ENCODE measurements at places on chromosomes 5 and 9.

DNA sequence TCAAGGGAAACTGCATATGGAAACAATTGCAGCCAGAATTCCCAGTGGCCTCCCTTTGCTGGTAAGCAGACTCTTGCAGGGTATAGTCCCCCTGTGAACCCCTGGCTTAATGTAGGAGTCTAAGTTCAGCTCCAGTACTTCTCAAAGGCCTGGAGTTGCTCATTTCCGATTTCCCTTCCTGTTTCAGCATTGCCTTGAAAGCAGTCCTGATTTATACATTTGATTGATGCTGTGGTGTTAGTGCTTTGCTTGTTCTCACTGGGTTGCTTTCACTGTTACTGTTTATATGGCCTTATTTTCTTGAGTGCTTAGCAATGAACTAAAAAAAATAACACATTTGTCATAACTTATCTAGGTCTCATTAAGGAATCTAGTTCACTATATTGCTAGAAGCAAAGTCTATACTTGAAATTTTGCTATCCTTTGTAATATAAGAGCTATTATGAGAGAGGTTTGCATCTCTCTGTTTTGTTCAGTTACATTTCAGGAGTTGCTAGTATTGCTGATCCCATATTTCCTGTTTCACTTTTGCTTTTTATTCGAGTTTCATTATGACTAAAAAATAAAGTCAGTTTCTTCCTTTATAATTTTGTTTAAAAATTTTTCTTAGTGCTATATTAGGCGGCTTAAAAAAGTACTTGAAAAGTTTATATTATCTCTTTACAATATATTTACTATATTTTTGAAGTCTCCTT lies 122.4 kb upstream of the NMUR2 start:
- no peak for DNase-seq

GRCh38 chr9:126700296-126700695 lies 86.6 kb downstream of the LMX1B start:
- no peak for DNase-seq

GRCh38 chr9:79639354-79639753 lies 67.6 kb downstream of the TLE4 start:
- DNase-seq, result no peak

- no peak for DNase-seq
Measured at GRCh38 chr9:14485366-14485765, 171.4 kb upstream of the NFIB start.

- no peak for DNase-seq
Measured at GRCh38 chr5:41408676-41409443, 101.5 kb downstream of the PLCXD3 start.

- DNase-seq, result no peak
Measured at GRCh38 chr5:1220351-1220750, 4.8 kb upstream of the SLC6A18 start.

- peak; percentile 24 for DNase-seq
Measured at GRCh38 chr9:134025606-134026541, 593 bp downstream of the BRD3OS start.

GRCh38 chr9:38638881-38639576 lies 18.6 kb upstream of the ANKRD18A start:
- no peak for DNase-seq

DNA sequence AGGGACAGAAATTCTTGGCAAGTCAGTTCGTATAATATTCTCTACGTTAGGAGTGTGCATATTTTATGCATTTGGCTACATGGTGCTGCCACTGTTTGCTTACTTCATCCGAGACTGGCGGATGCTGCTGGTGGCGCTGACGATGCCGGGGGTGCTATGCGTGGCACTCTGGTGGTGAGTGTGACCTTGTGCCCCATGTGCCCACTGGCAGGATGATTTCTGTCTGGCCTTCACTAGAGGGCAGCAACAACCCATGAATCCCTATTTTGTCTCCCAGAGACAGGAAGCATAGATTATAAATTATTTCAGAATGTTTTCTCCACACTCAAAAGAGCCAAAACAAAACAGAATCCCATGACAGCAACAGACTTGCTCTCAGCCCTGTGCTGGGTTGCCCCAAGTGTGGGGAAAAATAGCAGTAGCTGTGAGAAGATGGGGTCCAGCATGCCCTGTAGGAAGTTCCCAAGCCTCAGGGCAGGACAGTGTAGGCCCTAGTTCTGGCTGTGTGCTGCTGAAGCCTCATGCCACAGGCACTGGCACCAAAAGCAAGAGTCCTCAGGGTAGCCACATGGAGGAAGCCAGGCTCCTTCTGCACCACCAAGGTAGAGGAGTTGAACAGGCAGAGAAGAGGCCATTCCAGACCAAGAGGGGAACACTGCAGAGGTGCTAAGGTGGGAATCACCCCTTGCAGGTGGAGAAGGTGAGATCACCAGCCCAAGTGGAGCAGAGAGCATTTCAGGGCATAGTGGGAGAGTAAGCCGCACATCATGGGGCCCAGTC lies 16.0 kb downstream of the SLC22A5 start:
- peak; percentile 82 for DNase-seq

DNA sequence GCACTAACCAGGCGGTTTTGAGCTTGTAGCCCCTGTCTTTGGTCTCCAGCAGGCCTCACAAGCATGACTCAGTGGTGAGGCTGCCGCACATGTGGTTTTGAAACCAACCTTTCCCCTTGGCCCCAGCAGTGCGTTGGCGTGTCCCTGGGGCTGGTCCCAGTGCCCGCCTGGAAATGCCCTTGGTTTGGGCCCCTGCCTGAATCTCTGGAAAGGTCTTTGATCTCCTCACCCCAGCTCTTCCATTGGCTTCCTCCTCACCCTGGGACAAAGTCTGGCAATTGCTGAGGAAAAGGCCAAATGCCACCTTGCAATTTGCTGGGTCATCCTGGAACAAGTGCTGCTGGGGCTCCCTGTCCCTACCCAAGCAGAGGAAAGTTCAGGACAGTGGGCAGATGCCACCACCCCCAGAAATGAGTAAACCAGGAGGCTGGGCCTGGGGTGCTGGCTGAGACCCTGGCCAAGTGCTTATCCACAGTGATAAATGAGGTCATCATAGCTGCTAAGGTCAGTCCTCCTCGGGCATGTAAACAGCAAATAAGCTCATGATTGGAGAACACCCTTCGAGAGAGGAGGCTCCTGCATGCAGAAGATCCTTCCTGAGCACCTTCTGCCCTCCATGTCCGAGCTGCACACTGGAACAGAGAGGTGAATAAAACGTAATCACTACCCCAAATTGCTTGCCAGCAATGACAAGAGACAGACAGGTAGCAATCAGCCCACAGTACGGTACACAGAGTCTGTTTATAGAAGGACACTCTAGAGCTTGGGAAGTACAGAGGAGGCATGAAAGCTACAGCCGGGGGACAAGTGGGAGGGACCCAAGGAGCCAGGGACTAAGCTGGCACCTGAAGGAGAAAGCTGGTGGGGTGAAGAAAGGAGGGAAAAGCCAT lies 98.9 kb upstream of the CPEB4 start:
- no peak for DNase-seq

DNA sequence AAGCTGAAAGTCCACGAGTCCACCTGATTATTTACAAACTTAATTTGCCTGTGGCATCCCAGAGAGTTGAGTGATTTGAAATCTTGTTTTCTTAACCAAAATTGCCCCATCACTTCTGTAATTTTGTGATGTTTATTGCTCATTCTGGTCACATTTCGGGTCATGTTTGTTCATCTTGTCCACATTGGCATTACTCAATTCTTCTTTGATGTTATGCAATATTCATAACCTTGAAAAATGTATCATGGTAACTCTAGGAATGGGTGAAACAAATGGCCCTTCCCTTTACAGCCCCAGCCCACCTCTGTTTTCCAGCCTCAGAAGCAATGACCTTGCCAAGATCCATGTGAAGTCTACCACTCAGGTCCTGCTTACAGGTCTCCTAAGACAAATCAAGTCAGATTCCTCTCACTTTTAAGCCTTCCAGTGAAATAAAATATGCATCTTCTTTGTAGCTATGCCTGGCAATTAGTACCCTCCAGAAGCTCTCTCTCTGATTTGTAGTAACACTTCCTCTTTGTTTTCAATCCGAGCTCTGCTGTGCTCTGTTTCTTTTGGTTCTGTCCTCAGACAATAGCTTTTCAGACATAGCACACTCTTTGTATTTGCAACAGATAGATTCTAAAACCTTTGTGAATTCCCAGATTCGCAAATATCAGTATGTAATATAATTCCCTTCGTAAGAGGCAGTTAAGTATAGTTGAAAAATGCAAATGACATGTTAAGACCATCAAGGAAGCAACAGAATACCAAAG lies 330.3 kb upstream of the IRX1 start:
- DNase-seq, result no peak

- DNase-seq, result no peak
Measured at GRCh38 chr9:106324591-106325280, 538.2 kb upstream of the ZNF462 start.

DNA sequence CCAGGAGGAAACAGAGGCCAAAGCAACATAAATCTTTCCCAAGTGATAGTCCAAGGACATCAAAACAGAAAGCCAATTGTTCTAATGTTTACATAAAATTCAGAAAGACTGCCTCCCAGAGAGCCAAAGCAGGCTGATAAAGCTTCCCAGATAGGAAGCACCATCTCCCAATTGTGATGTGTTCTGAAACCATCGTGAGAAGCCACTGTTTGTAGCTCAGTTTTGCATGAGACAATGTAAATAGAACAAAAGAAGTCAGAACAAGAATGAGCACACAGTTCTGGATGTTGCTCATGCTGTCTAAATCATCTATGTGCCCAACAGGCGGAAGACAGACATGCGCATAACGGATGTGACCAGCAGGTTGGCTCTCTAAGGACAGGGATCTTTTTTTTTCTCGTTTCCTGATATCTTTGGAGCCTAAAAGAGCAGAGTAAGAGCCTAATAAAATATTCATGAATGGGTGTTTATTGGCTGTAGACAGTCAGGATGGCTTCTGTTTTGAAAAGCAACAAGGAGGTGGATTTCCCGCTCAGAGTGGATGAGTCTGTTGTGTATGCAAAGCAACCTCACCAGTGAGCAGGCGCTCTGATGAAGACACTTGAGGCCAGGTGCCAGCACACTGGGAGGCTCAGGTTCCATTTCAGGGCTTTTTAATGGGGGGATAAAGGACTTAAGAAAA lies 113.6 kb downstream of the GNA14 start:
- no peak for DNase-seq

GRCh38 chr5:73793911-73794310 lies 167.9 kb downstream of the ARHGEF28 start:
- DNase-seq, result no peak

DNA sequence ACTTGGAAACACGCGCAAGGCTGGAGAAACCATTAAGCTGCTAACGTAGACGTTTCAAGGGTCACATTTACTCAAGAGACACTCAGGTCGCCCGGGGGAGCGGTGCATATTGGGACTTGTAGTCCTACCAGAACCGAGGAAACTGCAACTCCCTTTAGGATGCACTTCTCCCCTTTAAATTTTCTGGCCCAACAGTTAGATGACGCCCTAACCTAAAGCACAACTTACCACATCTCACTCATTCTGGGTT lies 384 bp upstream of the DMXL1 start:
- DNase-seq, result no peak

GRCh38 chr5:8396756-8397155 lies 527.8 kb downstream of the MTRR start:
- DNase-seq, result no peak

DNA sequence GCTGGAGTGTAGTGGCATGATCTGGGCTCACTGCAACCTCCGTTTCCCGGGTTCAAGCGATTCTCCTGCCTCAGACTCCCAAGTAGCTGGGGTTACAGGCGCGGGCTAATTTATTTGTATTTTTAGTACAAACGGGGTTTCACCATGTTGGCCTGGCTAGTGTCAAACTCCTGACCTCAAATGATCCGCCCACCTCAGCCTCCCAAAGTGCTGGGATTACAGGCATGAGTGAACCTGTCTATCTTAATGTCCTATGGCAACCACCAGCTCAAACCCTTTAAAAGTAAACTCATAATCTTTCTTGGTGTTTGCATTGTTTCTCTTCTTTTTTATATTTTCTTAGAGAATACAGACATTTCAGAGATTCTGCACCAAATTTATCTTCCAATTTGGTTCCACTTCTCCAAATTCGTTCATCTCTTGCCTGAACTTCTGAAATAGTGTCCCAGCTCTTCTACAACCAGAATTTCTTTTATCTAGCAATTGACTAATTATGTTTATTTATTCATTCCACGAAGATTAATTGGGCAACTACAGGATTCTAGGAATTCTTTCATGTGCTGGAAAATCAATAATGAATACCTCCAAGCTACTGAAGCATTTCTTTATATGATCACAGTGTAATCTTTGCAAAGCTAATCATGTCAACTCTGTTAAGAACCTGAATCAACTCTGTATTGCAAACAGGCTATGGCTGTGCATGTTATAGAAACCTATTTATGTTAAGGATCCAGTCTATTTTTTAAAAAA lies 60.0 kb upstream of the TYRP1 start:
- no peak for DNase-seq

GRCh38 chr5:140588311-140589070 lies 23.9 kb downstream of the SLC35A4 start:
- no peak for DNase-seq

- DNase-seq, result no peak
Measured at GRCh38 chr9:112750764-112751055, 150 bp downstream of the SNX30 start.

DNA sequence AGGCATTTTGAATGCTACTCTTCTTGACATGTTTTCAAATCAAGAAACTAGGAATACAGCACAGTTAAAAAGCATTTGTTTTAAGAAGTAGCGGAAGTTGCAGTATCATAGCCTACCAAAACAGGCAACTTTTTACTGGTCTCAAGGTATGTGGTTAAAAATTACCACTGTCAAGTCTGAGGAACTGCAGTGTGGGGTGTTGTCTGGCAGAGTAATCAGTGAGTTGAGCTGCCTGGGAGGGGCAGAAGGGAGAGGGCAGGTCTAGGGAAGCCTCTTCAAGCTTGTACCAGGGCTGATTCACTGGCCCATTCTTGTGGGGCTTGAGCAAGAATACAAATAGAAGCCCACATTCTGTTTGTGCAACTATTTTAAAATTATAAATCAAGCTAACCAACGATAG lies 42.4 kb upstream of the SV2C start:
- no peak for DNase-seq

DNA sequence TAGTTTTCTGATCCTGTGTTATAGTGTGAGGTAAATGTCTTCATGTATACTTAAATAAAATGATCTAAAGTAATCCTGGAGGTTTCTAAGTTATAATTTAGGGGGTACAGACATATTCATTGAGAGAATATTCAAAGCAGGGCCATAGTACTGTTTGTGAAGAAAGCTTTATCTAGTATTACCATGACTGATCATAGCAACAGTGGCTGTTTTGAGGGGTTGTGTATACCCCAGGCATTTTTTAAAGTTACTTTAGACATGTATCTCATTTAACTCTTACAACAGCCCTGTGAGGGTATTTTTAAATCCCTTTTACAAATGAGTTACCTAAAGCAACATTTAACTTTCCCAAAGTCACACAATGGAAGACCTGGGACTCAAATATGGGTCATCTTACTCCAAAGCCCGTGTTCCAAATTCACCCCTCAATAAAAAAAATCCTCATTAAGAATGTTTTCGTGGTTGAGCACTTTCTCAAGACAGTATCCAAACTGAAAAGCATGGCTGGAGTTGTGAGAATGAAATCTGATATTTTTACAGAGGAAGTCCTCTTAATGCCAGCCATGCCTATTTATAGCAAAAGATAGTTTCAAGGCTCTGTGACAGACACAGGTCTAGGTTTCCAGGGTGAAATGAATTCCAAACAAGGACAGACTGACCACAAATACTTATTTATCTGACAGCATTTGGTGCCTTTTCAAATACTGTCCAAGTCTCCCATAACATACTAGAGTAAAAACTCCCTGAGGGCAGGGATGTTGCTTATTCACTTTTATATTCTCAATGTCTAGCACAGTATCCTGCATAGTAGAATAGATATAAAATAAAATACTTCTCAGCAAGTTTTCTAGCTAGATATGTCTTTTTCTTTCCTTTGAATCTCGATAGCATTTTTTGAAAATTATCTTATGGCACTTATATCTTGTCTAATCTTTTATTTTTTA lies 10.4 kb downstream of the STOM start:
- no peak for DNase-seq
